ENCODE measurements at places on chromosomes 7 and 10.

GRCh38 chr10:35447693-35448407 lies 111.5 kb downstream of the CCNY start:
- no peak for DNase-seq

DNA sequence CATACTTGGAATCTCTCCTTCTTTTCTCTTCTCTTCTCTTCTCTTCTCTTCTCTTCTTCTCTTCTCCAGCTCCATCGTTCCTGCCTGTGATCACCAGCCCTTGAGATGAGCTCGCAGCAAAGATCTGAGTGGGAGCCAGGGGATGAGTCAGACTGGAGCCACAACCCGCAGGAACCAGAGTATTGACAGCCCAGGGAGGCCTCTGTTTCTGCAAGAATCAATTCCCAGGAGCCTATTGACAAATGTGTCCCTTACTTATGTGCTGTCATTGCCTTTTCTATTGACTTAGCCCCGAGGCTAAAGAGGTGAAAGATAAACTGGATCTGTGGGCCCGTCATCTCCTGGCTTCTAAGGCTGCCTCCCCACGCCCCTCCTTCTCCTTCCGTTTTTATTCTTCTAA lies 13.1 kb upstream of the HABP2 start:
- DNase-seq: no peak

DNA sequence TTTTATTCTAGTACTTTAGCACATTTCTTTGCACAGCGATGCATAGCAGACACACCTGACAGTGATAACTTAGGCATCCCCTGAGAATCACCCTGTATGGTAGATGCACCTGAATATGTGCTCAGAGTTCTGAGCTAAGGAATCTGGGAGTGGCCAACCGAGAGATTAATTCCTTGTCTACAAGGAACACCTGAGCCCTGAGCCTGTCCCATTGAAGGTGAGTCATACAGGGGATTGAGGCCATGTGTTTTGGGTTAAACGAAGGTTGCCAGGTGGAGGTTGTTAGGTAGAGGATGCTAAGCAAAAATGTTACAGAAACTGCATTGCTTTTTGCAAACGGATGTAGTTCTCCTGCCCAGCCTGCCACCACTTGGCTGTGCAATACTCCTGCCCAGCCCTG lies 128.9 kb downstream of the AMPH start:
- no peak for DNase-seq

DNA sequence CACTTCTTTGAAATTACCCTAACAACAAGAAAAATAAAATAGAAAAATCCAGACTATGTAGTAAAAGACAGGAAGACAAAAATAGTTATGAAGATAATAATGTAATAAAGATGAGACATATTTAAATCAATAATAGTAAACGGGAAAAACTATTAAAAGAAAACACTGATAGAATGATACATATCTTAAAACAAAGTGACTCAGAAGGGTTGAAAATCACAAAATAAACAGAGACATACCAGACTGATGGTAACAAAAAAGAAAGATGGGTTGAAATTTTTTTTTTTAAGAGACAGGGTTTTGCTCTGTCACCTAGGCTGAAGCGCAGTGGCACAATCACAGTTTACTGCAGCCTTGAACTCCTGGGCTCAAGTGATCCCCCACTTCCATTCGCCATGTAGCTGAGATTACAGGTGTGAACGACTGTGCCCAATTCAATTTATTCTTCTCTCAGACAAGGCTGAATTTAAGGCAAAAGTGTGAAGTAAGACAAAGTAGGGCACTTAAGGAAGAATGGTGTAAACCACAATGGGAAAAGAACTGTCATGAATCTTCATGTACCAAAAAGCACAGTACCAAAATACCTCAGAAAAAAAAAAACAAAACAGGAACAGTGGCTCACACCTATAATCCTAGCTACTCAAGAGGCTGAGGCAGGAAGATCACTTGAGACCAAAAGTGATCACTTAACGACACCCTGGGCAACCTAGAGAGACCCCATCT lies 47.4 kb downstream of the LMBR1 start:
- no peak for DNase-seq

- peak; percentile 68 for DNase-seq
These were observed 28.1 kb downstream of the INSYN2A start for GRCh38 chr10:127168261-127168660.

DNA sequence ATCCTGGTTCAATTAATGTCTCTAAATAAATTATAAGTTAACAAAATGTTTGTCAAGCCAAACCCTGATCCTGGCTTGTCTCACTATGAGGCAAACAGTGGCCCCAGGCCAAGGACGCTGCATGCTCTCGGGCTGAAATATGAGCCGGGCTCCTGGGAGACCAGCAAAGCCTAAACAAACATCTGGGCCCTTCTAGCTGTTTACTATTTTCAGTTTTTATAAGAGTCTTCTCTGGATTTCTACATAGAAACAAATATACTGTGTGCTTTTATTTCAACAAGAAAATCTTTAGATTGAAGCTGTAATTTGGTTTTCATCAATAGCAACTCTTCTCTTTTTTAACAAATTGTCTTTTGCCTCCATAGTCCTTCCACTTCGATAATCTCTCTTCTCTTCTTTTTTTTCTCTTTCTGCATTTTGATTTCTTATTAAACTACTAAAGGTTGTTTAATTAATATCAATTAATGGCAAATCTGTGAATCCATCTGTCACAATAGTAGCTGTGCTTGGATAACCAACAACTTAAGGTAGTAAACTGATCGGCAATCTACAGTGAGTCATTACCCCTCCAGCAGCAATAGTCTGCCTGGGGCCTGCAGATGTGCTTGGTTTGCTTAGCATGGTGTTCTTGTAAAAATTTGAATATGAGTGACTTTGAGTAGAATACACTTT lies 83.3 kb upstream of the DNAJC1 start:
- peak; percentile 60 for DNase-seq

DNA sequence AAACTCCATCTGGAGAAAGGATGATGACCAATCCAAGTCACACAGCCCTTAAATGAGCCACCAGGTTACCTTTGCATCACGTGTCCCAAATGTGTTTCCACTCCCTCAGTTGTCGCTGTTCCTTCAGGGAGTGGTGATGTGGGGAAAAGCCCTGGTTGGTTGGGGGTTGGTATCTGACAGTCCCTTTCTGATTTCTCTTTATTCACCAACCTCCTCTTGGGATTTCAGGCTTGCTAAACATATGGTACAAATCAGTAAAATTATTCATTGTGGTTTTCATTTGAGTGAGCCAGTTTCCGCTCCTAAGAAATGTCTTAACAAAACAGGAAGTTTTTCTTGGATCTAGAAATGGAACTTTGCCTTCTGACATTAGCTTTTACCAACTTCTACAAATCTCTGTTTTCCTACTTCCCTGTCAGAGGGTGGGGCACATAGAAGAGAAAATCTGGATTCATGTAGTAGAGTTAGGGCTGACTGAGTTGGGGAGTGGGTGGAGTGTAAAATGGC lies 40.0 kb upstream of the KMT2E start:
- DNase-seq: no peak

DNA sequence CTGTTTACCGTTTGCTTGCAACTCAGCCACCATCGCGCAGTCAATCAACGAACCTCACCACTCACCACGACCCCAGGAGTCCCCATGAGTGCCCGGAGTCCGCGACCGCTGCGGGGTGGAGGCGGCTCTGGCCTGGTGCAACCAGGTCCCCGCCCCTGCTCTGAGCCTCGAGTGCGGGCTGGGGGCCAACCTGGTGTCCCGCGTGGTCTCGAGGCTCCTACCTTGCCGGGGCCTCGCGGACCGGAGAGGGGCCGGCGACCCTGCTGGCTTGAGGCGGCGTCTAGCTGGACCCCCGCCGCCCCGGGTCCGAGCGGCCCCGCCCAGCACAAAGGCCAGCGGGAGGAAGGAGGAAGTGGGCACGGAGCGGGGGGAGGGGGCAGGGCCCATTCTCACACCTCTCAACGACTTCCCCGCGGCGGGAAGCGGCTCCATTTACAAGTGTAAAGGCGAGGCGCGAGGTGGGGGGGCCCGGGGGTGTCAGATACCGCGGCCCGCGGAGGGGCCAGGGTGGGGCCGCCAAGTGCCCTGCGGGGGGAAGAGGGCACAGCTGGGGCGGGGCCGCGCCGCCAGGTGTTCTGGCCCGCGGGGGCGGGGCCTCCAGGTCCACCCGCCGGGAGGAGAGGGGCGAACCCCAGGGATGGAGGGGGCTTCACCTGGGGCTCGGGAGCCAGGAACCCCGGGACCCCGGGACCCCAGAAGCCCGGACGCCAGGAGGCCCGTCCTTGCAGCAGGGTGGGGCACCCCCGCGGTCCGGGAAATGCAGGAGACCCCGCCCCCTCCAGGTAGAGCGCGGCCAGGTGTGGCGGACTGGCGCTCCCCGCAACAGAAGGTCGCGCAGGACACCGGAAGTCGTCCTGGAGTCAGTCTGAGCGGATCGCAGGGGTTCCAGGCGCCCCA lies 8.6 kb downstream of the CTBP2 start:
- no peak for DNase-seq
